ENCODE measurements at places on chromosomes 3 and 15. TPM values are rescaled to one million over a fixed set of nuclear protein-coding genes. Genes with fewer than 3 reads are reported as not detected.

DUOX1 gene
- total RNA-seq: not detected

IGSF11 gene
- not detected for total RNA-seq

CCR8 gene
- total RNA-seq: not detected

SCAANT1 gene
- total RNA-seq: not detected

PLXND1 gene
- 97.4 TPM for total RNA-seq

RASGRP1 gene
- total RNA-seq: 0.88 TPM

GALNT15 gene
- total RNA-seq: 9.5 TPM

BSN gene
- 0.14 TPM for total RNA-seq

RTP4 gene
- total RNA-seq: not detected
